WTC11 (cell line): ENCODE measurements at places on chromosomes 7 and 10.

GRCh38 chr7:7395785-7396184, 139.9 kb downstream of the COL28A1 start:
- no peak for DNase-seq

GRCh38 chr7:117071551-117071950, 118.2 kb downstream of the ST7 start:
- no peak for DNase-seq

DNA sequence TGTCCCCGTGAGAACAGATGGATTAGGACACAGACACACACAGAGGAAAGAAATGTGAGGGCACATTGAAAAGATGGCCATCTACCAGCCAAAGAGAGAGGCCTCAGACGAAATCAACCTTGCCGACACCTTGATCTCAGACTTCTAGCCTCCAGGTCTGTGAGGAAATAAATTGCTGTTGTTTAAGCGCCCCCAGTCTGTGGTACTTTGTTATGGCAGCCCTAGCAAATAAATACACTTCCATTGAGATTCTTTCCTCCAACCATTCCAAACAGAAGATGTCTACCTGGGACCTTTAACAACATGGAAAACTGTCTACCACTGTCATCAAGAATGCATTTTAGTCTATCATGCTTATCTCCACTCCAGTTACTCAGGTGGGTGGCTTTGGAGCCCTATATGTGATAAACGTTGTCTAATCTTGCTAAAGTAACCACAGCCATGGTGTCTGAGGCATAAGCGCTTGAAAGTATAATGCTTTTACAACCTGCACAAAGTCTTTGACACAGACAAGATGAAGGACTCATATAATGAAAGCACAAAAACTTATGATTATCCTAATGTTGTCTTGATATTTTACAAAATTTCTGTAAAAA, 244.3 kb downstream of the MTERF1 start:
- peak; percentile 43 for DNase-seq

GRCh38 chr10:90775351-90776028, 82.3 kb downstream of the HTR7 start:
- no peak for DNase-seq

GRCh38 chr7:142563470-142563869, 185.8 kb upstream of the PRSS1 start:
- no peak for DNase-seq

DNA sequence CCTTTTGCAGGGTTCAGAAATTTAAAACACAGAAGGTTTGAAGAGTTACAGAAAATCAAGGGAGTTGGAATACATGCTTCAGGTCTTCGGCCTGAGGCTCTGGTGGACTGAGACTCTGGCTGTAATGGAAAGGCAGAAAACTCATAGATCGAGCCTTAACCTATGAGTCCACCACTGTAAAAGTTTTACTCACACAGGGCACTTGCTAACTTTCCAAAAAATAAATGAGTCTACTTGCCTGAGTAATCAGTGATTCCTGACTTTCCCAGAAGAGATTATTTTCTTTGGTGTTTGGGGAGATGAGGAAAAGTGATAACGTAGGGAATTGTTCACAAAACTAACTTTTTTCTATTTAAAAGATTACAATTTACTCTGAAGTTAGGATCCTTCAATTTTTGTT, 108.0 kb downstream of the MBL2 start:
- no peak for DNase-seq

DNA sequence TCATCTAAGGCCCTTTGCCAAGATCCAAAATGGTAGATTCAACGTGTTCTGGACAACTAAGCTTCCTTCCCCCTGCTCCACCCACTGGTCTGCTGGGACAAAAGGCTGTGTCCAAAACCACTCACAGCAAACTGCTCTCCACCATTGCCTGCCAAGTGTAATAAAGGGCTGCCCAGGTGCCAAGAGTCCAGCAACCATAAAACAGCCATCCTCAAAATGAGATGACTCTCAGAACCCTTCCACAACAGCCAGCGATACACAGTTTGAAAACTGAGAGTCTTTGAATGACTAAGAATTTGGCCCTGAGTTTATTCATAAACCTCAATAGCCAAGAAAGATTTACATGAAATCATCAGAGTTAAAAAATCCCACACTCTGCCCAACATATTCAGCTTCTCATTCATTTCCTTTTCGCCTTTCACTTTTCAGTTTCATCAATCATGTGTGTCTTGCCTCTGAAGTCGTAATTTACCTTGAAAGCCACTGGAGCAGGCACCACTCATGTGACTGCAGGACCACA, 658.1 kb upstream of the MGMT start:
- no peak for DNase-seq

- DNase-seq, result no peak
Observed at GRCh38 chr7:80584778-80585177, 53.7 kb upstream of the CD36 start.

DNA sequence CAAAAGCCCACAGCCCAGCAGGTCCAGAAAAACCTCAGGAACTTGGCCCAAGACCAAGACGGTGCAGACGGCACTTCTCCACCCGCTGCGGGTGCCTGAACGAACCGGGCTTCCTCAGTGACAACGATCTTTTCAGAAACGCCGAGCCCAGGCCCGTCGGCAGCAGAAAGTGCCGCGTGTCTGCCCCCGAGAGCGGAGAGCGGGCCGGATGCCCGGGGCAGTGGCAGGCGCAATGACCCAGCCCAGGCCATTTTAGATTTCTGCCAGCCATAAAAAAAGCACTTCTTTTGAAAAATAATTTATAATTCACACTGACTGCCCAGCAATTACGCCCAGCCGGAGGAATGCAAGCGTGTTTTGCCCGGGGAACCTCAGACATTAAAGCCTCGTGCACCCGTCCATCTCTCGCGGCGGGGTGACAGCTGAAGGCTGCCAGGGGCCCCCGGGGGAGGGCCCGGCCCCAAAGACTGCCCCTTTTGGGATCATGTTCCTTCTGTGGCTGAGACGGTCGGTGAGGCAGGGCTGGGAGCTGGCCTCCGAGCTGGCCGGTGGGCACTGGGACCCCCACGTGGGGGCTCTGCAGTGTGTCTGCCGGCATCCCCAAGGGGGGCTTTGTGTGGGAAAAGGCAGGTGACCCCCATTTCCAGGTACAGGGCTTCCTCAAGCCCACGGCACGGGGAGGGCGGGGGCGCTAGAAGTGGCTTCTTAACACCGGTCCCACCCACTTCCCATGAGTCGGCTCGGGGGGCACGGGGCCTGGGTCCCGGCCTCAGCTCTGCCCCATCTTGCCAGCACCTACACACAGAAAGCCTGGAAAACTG, 71.3 kb upstream of the PDGFA start:
- no peak for DNase-seq

- DNase-seq, result no peak
Observed at GRCh38 chr10:11895108-11895466, 71.9 kb downstream of the PROSER2 start.

- no peak for DNase-seq
Observed at GRCh38 chr10:104277785-104278184, 8.8 kb downstream of the GSTO2 start.

DNA sequence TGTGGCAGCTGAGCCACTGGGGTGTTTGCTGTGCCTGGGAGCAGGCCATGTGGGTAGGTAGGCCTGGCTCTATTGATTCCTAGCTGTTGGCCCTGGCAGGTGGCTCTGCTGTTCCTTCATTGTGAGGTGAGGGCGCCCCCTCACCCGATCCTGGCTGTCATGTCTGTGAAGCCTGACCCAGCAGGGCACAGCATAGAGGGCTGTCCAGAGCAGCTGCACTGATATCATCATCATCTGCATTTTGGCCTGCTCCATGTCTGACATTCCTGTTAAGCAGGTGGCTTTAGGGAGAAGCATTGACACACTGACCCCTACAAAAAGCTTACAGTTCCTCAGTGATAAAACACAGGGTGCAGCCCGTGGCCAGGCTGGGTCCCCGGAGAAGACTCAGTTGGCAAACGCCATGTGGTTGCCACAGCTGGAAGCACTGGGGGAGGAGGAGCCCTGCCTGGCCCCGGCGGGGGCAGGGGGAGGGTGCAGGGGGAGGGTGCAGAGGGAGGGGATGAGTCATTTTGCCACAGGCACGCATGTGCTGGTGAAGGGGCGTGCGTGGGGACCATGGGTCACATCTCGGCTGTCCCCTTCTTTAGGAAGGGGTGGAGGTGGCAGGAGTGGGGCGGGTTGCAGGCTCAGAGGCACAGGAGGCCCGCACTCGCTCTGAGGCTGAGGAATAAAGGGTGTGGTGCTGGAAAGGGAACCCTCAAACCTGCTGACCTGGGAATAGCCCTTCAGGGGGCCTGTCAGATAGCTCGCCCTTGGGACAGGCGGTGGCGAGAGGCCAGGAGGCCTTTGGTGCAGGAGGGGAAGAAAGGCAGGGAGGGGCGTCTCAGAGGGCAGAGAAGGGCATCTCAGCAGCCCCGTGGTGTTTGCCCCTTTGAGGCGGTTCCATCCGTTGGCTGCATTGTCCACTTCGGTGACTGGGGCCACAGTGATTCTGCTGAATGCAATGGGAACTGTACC, 31.6 kb downstream of the IKZF1 start:
- no peak for DNase-seq

DNA sequence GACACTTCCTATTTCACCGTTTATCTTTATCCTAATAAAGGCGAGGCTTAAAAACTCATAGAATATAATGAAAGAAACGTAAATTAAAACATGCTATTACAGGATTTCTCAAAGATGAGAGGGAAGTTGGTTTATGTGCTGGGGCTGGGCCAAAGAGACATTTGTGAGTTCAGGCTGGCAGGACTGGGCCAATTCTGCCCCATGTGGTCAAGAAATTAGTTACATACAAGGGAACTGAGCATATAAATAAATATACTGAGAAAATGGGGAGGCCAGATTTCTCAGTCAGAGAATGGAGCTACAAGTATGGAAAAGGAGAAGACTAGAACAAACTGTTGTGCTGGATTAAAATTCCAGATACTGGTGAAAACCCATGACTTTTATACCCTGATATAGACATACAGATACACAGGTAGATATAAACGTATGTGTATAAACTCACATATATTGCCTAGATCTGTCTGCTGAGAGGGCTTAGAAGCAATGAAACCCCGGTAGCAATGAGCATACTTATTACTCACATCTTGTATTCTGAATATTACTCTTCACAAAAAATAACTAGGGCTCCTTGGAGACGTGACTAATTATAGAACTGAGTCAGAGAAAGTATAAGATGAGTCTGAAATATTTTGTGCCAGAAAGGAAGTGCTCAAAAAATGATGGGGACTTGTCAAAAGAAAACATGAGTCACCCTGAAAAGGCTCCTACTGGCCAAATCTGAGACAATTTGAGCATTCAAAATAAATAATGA, 155.7 kb upstream of the FGFR2 start:
- no peak for DNase-seq

DNA sequence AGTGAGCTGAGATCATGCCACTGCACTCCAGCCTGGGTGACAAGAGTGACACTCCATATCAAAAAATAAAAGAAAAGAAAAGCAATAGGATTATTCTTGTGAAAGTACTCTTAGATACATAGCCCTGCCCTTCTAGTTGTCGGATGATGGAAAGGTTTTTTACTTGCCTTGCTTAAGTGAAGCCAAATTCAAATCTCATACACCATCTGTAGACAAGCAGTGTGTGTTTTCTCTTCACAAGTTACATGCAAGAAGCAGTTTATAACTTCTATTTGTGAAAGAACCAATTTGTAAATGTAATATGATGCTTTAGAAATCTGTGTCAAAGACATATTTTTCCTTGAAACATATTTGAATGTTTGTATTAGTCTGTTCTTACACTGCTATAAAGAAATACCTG, 15.8 kb upstream of the MPP7 start:
- DNase-seq, result no peak

DNA sequence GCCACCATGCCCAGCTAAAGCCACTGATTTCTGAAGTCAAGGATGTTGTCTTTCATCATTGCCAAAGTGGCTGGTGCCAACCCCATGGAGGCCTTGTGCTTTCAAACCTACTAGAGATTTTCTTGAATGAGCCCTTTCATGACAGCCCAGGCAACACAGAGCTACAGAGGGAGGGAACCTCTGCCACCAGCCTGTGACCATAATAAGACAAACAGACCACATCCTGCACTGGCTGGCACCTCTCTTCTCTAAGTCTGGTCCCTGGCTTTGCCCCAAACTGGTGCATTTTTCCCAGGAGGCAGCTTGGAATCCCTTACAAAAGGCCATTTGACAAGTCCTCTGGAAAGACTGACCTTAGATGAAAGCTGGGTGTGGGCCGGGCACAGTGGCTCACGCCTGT, 348.8 kb downstream of the GALNT17 start:
- DNase-seq, result no peak

DNA sequence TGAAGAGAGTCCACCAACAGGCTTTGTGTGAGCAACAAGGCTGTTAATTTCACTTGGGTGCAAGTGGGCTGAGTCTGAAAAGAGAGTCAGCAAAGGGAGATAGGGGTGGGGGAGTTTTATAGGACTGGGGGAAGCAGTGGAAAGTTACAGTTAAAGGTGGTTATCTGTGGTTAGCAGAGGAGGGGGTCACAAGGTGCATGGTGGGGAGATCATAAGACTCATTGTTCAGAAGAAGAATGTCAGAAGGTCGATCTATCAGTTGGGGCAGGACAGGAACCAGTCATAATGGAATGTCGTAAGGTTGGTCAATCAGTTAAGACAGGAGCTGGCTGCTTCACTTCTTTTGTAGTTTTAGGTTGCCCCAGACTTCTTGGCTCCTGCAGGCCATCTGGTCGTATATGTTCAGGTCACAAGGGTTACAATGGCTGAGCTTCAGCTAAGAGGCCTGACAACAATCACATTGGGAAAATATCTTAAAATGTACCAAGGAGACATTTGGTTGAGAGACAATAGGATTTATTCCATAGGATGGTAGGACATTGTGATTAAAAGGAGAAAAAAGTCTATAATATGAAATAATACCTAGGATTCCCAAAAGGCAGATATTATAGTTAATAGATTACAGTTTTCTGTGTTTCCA, 356.4 kb downstream of the ANKRD7 start:
- DNase-seq, result no peak

DNA sequence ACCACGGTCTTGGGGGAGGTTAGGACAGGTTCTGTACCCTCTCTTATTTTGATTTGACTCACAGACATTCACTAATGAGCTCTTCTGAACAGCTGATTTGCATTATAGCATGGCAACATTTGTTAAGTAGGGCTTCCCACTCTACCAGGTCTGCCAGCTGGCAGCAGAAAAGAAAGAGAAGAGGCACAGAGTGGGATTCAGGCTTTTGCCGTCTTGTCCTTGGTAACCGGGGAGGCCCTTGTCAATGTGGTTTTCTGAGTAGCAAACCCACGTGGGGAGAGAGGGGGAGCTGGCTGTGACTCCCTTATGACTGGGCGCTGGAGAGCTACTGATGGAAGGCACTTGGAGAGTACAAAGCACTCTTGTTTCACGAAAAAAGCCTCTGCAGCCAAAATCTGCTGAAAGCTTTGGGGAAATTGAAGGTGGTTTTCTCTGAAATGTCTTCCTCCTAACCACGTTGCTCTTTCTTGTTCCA, 355.3 kb upstream of the GALNT17 start:
- DNase-seq, result no peak
